ENCODE measurements at places on chromosomes 3 and 15.

DNA sequence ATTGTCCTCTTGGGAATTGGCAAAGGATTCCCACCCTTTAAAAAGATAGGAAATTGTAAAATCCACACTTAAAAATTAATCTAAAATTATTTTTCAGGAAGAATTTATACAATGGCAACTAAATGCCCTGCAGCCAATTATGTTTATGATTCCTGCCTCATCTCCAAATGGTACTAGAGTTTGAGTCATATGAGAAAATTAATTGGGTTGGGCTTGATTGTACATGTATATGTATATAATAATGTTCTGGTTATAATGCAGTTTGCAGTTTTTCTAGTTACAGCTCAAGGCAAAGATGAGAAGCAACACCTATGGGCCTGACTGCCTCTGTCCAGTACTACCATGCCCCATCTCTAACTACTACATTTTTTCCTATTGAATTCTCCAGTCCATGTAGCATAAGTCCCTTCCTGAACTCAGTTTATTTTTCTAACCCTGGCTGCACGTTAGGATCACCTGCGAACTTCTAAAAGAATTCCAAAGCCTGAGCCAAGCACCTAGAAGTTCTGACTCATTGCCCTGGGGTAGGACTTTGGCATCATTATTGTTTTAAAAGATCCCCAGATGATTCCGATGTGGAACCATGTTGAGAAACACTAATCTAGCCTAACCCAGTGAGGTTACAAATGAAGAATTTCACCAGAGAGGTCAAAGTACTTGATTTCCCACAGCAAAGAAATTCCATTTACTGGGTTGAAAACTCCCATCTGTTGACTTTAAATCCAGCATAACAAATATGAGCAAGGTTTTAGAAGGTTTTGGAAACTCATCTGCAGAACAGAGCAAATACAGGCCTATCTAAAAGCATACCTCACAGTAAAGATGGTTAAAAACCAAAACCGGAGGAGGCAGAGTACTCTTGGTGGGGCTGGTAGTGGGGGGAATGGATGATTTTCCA lies 19.4 kb downstream of the TGFBR2 start:
- no peak for DNase-seq

GRCh38 chr3:189547448-189547847 lies 83.7 kb upstream of the TP63 start:
- DNase-seq: no peak

DNA sequence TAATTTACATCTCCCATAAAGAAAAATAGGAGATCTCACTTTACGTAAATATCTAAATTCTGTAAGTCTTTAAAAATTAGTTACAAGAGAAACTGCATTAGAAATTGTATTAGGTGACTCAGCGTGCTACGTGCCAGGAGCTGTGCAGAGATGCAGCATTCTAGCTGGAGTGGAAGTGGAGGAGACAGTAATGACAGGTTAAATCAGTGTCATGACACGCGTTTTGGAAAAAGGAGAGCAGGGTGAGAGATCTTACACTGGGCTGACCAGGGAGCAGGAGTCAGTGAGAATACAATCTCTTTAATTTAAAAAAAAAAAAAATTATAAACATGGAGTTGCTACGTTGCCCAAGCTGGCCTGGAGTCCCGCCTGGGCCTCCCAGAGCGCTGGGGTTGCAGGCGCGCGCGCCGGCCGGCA lies 635 bp downstream of the TUBGCP5 start:
- DNase-seq: no peak

- no peak for DNase-seq
Measured at GRCh38 chr15:60718661-60719069, 239.7 kb upstream of the ICE2 start.

DNA sequence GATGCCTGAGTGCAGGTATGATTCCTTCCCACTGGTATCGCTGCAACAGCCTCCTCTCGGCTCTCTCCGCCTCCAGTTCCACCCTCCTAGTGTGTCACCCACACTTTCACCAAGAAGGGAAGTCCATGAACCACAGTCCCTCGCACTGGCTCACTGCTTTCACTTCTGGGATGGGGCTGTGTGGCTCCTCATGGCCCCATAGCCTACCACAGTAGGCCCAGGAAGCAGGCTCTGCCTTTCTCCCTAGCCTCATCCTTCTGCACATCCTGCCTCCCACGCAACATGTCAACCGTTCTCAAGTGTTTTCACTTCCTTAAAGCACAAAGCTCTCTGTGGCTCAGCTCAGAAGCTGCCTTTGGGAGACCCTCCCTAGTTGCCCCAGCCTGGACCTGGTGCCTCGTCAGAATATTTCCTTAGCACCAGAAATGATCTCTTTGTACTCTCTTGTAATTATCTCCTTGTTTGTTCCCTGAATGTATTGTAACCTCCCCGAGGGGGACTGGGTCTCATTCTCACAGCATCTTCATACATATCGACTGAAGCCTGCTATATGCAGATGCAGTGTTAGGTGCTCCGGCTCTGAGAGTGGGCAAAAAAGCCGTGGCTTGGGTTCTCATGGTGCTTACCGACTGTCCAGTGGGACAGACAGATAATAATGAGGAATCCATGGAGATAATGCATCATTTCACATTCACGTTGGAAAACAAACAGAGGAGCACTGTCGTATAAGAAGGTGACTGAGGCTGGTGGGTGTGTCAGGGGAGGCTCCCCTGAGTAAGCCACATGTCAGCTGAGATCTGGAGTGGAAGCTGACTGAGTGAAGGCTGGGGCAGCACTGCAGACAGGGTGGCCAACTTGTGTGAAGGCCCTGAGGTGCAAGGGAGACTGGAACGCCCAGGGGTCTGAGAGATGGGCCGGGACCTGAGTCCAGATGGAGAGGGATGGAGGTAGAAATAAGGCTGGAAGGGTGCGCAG lies 107.1 kb downstream of the DGKG start:
- no peak for DNase-seq
